AG09319 (cell line): ENCODE measurements at places on chromosomes 5 and 9.

DNA sequence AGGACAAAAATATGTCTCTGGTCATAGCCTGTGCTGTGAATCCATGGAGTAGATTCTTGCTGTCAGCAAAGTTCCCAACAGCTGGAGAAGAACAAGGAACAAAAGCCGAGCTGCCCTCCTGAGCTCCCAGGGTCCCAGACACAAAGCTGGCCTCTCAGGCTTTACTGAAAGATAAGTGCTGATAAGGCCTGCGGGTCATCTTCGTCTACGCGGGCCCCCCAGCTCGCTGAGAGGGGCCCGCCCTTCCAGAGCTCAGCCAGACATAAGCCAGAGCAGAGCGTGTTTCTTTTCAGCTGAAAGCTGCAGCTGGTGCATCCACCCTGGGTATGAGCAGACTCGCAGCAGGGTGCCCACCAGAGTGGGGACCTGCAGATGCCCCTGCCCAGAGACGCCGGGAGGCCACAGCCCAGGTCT is 84.7 kb downstream of the HSD17B3 start:
- DNase-seq, result no peak

- DNase-seq, result no peak
These were observed 51.5 kb downstream of the MYO10 start for GRCh38 chr5:16884595-16884994.

GRCh38 chr9:98132806-98133631 is 14.0 kb upstream of the TRIM14 start:
- no peak for DNase-seq

DNA sequence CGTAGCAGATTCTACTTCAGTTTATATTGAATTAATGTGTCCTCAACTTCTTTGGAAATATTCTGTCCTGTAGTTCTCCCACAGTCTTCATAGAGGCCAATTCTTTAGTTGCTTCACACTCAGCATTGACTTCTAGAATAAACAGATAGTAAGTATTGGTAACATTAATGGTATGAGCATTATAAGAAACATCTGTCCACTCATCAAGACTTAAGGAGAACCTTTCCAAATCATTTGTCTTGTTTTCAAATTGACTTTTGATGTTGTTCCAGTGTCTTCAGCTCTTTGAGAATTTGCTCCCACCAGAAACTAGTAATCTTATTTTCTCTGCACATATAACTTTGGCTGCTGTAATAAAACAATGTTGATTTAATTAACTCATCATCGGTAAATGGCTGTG is 18.3 kb downstream of the RANBP17 start:
- no peak for DNase-seq

DNA sequence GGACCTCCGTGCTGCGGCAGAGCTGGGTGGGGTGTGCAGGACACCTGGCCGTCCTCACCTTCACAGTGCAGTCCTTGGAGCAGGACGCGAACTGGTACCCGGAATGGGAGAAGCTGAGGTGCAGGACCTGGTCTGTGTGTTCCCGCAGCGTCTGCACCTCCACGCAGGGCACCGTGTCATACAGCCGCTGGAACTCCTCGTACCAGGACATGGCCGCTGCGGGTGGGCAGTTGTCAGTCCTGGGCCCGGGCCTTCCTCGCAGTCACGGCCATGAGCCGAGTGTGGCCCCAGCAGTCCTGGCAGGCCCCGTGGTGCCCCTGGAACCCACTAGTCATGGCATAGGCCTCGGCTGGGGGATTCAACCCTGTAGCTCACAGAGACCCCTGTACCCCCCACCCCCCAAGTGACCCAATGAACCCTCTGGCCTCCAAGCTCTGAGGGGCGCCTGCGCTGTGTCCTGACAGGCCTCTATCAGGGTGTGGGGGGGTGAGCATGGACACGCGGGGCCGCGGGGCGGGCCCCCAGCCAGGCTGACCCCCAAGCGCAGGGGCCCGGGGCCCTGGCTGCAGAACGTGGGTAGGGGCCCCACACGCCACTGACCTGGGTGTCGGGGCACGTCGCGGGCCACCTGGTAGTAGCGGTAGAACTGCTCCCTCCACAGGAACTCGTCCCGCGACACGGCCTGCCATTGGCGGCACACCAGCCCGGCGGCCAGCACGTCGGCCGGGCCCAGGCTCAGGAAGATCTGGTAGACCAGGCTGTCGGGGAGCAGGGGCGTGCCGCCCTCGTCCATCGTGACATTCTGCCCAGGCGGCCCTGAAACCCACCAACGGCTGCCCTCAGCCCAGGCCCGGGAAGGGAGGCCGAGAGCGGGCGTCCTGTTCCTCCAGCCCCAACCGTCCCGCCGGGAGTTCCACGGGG is 987 bp downstream of the FBXW5 start:
- no peak for DNase-seq

GRCh38 chr9:106718936-106719335 is 144.0 kb upstream of the ZNF462 start:
- no peak for DNase-seq

- DNase-seq, result no peak
These were observed 49.1 kb upstream of the SUB1 start for GRCh38 chr5:32536246-32536645.

GRCh38 chr5:3424946-3425345 is 170.7 kb upstream of the IRX1 start:
- DNase-seq, result no peak

- DNase-seq, result peak; percentile 81
These were observed 51.8 kb downstream of the WDR36 start for GRCh38 chr5:111143910-111144309.

- DNase-seq, result no peak
These were observed 16.7 kb downstream of the CEP78 start for GRCh38 chr9:78252616-78253015.

DNA sequence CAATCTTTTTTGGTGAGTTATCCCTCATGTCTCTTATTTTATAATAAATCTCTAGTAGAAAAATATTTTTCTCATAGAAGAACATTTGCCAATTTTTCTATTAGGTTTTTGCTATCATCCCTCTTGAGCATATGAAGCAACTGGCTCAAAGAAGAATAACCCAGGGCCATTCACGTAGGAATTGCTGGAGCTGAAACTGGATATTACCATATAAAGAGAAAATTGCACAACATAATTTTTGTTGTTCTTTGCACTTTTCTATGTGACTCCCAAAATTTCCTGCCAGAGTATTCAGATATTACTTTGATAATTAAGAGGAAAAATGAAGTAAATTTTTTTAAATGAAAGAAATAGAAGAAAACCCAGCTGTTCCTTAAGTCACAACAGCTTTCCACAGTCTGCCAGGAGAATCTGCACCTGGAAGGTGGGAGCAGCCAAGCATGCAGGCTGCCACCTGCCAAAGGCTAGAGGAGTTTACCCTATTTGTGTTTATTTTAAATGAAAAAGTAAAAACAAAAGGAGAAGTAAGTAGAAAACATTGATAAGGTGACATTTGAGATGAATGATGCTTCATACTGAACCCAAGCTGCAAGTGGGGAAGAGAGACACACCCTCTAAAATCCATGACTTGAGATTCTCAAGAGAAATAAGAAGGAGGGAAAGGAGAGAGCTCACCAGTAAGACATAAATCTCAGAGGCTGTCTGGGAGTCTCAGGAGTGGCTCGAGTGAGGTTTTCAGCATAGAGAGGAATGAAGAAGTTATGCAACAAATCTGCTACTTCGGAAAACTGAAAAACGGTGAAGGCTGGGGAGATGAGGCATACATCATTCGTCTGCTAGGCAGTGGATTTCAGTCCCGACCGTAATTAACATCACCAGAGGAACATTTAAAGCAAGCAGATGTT is 31.5 kb upstream of the FREM1 start:
- DNase-seq, result no peak

GRCh38 chr5:163377982-163378381 is 59.4 kb upstream of the CCNG1 start:
- no peak for DNase-seq

DNA sequence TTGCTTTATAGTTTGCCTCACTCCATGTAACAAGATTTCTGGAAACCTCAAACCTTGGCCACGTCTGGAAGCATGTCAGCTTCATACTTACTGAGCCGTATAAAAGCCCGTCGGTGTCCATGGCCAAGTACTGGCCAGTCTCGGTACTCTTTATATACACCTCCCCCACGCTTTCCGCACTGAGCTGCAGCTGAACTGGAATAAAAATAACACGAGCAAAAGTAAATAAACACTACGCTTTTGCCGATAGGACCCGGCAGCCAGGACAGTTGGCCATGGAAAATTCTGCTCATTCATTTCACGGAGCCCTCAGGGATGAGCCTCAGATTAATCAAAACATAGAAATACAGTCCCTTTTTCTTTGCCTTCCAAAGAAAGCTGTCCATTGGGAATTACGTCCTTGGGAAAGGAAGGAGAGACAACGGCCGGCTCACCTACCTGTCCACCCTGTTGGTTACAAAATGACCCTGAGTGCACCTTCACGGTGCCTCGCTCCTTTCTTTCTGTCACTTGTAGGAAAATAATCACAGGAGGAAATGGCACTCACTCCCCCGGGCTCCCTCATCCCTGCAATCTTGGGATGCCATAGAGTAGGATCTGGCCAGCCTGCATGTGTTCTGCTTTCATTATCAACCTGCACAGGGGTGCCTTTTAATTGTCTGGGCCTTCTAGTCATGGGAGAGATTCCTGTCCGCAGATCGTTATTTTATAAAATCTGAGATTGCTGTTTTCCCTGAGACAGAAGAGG is 85.1 kb downstream of the FGF1 start:
- peak; percentile 90 for DNase-seq

- DNase-seq, result no peak
These were observed 8.4 kb downstream of the GFI1B start for GRCh38 chr9:132986640-132987620.

GRCh38 chr5:69492391-69492922 is at the start of gene OCLN:
TSS of gene OCLN (plus strand) at chr5:69492790. CDS start at chr5:69504245, 11,455 bp downstream.
- no peak for DNase-seq

- no peak for DNase-seq
These were observed 75.8 kb downstream of the AOPEP start for GRCh38 chr9:94802251-94802650.

GRCh38 chr9:94656200-94656599 is 16.9 kb upstream of the FBP1 start:
- DNase-seq, result no peak

- DNase-seq, result no peak
These were observed 351.9 kb downstream of the NFIB start for GRCh38 chr9:13962006-13962405.

DNA sequence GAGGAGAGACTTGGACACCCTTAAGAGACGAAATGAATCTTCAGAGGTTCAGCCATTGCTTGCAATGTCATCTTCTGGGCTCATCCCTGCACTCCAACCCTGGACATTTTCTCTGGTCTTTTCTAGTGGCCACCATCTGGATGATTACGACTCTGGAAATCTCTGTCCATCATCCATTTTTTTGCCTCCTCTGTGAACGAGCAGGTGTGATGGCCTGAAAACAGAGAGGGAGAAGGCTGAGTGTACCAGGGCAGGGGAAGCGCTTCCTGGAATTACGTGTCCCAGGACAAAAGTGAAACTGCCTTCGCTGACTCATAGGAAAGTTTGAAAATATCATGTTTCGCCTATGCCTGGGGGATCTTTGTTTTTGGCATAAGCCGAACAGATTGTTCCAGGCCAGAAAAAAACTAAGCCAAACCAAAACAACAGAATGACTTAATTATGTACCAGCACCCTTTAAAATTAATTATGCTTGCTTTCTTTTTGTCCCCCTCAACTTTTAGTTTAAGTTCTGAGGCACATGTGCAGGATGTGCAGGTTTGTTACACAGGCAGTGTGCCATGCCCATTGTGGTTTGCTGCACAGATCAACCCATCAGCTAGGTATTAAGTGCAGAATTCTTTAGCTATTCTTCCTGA is 31.9 kb downstream of the ANKRD33B start:
- DNase-seq, result peak; percentile 69

DNA sequence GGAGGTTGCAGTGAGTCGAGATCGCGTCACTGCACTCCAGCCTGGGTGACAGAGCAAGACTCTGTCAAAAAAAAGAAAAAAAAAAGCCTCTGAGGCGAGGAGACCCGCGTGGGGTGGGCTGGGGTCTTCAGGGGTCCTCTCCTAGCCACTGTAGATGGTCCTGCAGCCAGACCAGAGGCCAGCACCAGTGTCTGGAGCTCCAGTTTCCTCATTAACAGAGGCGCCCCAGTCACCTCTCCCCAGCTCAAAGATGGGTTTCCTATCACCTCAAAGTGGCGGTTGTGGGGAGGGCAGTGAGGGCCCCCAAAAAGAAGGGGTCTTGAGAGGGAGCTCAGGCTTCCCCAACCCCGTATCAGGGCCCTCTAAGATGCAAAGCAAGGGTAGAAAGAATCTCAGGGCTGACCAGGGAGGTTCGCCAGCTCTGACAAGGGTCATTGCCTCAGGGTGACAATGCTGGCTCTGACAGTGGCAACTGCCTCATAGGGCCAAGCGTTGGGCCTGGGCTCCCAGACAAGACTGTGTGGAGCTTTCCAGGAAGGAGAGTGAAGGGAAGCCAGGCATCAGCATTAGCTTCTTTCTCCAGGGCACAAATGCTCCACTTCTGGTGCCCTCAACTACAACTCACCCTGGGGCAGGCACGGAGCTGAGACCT is 15.0 kb downstream of the STK10 start:
- DNase-seq, result no peak

- peak; percentile 34 for DNase-seq
These were observed 39.6 kb downstream of the RXRA start for GRCh38 chr9:134365791-134366222.

DNA sequence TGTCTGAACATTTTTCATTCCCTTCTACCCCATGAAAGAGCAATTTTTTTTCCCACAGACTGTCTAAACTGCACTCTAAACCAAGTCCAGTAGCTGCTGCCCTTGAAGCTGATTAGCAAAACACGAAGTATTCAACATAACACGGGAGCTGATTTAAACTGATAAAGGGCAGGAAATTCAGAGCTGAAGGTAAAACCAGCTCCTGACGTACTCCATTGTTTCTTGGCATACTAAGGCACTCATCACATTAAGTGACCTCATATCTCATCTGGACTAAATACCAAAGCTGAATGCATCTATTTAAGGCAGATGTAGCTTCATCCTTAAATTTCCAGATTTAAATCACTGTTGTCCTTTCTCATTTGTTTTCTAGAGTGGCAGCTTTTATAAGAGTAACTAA is 12.0 kb downstream of the GDF9 start:
- DNase-seq, result no peak

- no peak for DNase-seq
These were observed 615.0 kb downstream of the HINT1 start for GRCh38 chr5:130549884-130550561.

- no peak for DNase-seq
These were observed 171.2 kb upstream of the MPDZ start for GRCh38 chr9:13450723-13451122.

- no peak for DNase-seq
These were observed 233.8 kb downstream of the GADD45G start for GRCh38 chr9:89838621-89839020.

GRCh38 chr9:106976772-106977171 is 113.8 kb downstream of the ZNF462 start:
- DNase-seq, result no peak

DNA sequence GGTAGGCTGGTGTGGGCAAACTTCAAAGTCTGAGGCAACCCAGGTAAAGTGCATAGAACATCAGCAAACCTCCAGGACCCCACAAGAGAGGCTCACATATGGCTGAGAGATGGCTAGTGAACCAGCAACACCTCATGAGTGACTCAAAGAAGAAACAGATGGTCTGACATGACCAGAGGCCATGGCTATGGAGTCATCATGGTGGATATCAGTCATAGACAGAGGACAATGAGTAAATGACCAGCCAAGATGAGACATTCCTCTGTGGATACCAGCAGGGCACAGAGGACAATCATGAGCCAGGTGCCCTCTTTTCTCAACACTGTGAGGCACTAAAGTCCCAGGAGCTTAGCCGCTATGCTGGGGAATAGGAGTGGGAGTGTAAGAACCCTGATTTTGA is 180.8 kb downstream of the RASEF start:
- no peak for DNase-seq

- DNase-seq, result no peak
These were observed 111.8 kb upstream of the TLE1 start for GRCh38 chr9:81801190-81801589.
